ENCODE measurements at places on chromosomes 13 and 19. TPM values are rescaled to one million over a fixed set of nuclear protein-coding genes. Genes with fewer than 3 reads are reported as not detected.
A peak's percentile ranks its signal among the peaks of the same experiment; 100 is the strongest.

The PRR22 gene
- total RNA-seq, result 2.4 TPM

The BRME1 gene
- total RNA-seq, result 0.68 TPM

The MBD3L2 gene
- total RNA-seq, result 0.57 TPM

The CCNE1 gene
- 8.8 TPM for total RNA-seq

The METTL21C gene
- not detected for total RNA-seq

The ANGPTL8 gene
- total RNA-seq, result not detected

- H3K27me3 ChIP-seq, result no peaks in the 10 kb centered on the region
- no peak for DNase-seq
- H3K4me1 ChIP-seq, result peaks cover 21% of the 10 kb centered on the region
- no peak overlapping the region for H3K4me3 ChIP-seq
- H3K27ac ChIP-seq, result no peak overlapping the region
- no peaks in the 10 kb centered on the region for H3K36me3 ChIP-seq
These were observed 33.9 kb upstream of the CSNK1A1L start for GRCh38 chr13:37139356-37139755.

DNA sequence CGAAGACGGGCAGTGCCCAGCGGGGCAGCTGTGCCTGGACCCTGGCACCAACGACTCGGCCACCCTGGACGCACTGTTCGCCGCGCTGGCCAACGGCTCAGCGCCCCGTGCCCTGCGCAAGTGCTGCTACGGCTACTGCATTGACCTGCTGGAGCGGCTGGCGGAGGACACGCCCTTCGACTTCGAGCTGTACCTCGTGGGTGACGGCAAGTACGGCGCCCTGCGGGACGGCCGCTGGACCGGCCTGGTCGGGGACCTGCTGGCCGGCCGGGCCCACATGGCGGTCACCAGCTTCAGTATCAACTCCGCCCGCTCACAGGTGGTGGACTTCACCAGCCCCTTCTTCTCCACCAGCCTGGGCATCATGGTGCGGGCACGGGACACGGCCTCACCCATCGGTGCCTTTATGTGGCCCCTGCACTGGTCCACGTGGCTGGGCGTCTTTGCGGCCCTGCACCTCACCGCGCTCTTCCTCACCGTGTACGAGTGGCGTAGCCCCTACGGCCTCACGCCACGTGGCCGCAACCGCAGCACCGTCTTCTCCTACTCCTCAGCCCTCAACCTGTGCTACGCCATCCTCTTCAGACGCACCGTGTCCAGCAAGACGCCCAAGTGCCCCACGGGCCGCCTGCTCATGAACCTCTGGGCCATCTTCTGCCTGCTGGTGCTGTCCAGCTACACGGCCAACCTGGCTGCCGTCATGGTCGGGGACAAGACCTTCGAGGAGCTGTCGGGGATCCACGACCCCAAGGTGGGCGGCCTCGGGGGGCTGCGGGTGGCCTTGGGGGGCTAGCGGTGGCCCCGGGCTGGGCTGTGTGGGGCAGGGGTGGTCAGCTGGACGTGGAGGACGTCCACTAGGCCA is 4.8 kb downstream of the GRIN3B start:
- no peaks in the 10 kb centered on the region for H3K36me3 ChIP-seq
- DNase-seq, result no peak

- H3K27ac ChIP-seq, result no peak overlapping the region
- H3K4me1 ChIP-seq, result peaks cover 4% of the 10 kb centered on the region
- H3K4me3 ChIP-seq, result peak overlapping the region; percentile 82
These were observed 604 bp downstream of the THSD1 start for GRCh38 chr13:52405369-52405766.

DNA sequence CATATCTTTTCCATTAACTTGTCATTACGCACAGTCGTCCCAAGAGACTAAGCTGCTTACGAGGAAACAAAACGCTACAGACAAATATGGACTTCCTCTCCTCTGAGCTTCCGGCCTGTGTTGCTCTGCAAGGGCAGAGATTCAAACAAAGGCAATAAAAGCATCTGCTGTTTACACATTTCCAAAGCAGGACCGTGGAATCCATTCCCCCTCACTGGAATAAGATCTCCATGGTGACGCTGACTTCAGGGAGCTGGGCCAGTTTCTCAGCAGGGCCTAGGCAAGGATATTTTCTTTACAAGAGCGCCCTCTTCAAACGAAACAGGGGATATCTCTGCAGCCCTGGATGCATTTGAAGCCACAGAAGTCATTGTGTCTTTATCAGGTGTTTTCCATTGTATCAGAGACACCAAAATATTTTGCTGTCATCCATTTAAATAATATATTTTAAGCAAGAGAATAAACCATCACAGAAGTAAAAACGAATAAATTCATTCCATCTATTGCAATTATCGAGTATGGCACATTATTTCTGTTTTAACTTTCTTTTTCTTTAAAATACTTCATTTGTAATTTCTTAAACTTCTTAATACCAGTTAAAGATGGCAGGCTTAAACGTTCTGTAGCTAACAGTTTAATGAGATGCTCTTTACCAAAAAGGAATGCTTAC is 177.5 kb downstream of the DCLK1 start:
- H3K4me3 ChIP-seq, result peak overlapping the region; percentile 41
- no peaks in the 10 kb centered on the region for H3K27me3 ChIP-seq
- H3K4me1 ChIP-seq, result peaks cover 2% of the 10 kb centered on the region
- peak; percentile 84 for DNase-seq
- no peaks in the 10 kb centered on the region for H3K36me3 ChIP-seq

- H3K27ac ChIP-seq, result no peak overlapping the region
- DNase-seq, result no peak
- H3K36me3 ChIP-seq, result no peaks in the 10 kb centered on the region
- no peaks in the 10 kb centered on the region for H3K4me1 ChIP-seq
- H3K27me3 ChIP-seq, result no peaks in the 10 kb centered on the region
These were observed 2134.7 kb downstream of the PCDH9 start for GRCh38 chr13:65095161-65096082.

GRCh38 chr19:30512176-30513081 is 140.2 kb downstream of the ZNF536 start:
- H3K4me1 ChIP-seq, result no peaks in the 10 kb centered on the region
- no peak overlapping the region for H3K27ac ChIP-seq
- no peak for DNase-seq
- no peaks in the 10 kb centered on the region for H3K27me3 ChIP-seq
- H3K4me3 ChIP-seq, result no peak overlapping the region

DNA sequence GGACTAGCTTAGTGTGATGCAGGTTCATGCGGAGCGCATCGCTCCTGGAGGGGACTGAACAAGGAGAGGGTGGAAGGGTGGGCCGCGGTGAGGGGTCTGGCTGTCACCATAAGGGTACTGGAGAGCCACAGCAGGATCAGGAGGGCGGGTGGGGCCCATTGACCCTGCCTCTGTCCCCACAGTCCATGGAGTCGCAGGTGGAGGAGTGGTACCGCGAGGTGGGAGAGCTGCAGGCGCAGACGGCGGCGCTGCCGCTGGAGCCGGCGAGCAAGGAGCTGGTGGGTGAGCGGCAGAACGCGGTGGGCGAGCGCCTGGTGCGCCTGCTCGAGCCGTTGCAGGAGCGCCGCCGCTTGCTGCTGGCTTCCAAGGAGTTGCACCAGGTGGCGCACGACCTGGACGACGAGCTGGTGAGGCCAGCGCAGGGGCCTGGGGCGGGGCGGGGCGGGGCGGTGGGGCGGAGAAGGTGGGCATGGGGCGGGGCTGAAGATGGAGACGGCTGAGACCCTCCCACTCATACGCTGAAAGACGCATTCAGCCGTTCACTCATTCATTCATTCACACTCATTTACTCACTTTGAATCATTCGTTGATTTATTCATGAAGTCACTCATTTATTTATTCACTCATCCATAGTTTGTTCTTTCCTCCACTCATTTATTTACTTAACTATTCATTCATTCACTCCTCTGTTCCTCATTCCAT is 27.5 kb upstream of the SHKBP1 start:
- no peak overlapping the region for H3K4me3 ChIP-seq
- peak; percentile 27 for DNase-seq
- H3K4me1 ChIP-seq, result no peaks in the 10 kb centered on the region
- H3K27me3 ChIP-seq, result peaks cover 16% of the 10 kb centered on the region

DNA sequence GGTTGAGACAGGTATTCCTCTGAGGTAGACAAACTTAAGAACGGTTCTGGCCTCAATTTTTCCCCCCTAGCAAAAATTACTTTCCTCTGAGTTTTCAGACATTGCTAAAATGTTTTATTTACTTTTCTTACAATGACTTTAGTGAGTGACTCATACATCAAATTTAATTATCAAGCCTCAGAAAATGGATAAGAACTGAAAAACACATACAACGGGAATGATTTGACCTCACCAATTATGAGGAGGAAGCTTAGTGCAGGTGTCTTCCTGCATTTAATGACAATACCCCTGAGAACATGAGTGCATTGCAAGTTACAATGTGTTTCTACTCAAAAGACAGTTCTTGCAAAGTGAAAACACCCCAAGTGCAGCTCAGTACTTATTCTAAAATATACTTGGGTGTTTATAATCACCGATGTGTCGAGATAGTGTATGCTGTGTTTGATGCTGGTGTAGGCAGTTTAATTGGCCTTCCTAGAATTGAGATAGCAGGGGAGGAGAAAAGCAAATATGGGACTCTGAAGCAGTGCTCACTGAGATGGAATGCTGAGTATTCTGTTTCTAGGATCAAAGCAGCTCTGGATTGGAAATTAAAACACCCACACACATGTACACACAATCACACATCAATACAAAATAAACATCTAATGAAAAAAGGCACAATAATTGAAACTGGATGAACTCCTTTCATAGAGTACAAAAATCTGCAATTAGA is 189.5 kb upstream of the SLC10A2 start:
- H3K4me1 ChIP-seq, result no peaks in the 10 kb centered on the region
- H3K36me3 ChIP-seq, result no peaks in the 10 kb centered on the region
- no peak overlapping the region for H3K4me3 ChIP-seq
- H3K27me3 ChIP-seq, result no peaks in the 10 kb centered on the region
- no peak overlapping the region for H3K27ac ChIP-seq
- DNase-seq, result no peak

- peak overlapping the region; percentile 73 for H3K4me3 ChIP-seq
- H3K4me1 ChIP-seq, result peaks cover 48% of the 10 kb centered on the region
- H3K27ac ChIP-seq, result peak overlapping the region; percentile 24
- no peaks in the 10 kb centered on the region for H3K36me3 ChIP-seq
- DNase-seq, result peak; percentile 90
These were observed 3.2 kb downstream of the ARHGAP35 start for GRCh38 chr19:46863818-46864629.

DNA sequence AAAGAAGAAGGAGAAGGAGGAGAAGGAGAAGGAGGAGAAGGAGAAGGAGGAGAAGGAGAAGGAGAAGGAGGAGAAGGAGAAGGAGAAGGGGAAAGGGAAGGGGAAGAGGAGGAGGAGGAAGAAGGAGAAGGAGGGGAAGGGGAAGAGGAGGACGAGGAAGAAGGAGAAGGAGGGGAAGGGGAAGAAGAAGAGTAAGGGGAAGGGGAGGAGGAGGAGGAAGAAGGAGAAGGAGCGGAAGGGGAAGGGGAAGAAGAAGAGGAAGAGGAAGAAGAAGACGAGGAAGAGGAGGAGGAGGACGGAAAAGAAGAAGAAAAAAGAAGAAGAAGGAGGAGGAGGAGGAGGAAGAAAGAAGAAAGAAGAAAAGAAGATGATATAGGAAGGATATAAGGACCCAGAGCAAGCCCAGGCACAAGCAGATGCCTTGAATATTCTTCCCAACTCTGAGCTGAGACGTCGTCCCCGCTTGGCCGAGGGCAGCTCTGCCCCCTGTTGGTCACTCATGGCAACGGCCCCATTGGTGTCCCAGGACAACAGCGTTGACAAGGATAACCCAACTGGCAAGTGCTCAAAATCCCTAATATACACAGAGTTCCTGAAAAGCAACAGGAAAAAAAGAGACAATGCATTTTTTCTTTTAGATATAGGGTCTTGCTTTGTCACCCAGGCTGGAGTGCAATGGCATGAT is 30.6 kb upstream of the IGSF23 start:
- H3K4me1 ChIP-seq, result peaks cover 19% of the 10 kb centered on the region
- no peaks in the 10 kb centered on the region for H3K27me3 ChIP-seq
- no peak overlapping the region for H3K27ac ChIP-seq
- no peak for DNase-seq
- H3K4me3 ChIP-seq, result no peak overlapping the region

- peak overlapping the region; percentile 68 for H3K27ac ChIP-seq
- H3K4me1 ChIP-seq, result peaks cover 9% of the 10 kb centered on the region
- H3K27me3 ChIP-seq, result peaks cover 45% of the 10 kb centered on the region
- peak overlapping the region; percentile 73 for H3K4me3 ChIP-seq
- H3K36me3 ChIP-seq, result no peaks in the 10 kb centered on the region
These were observed 3.8 kb downstream of the ZIC2 start for GRCh38 chr13:99985241-99985874.
